Stomach (tissue), 19 donors: ENCODE measurements at places on chromosomes 7 and 10. TPM values are rescaled to one million over a fixed set of nuclear protein-coding genes. Genes with fewer than 3 reads are reported as not detected.

CDK14 gene
- 12.8 TPM for total RNA-seq

NCAPG2 gene
- total RNA-seq: 21.6 TPM

TUBAL3 gene
- total RNA-seq: not detected

- DNase-seq: no peak
Measured at GRCh38 chr7:143931739-143932138, 3.3 kb upstream of the OR2F2 start.

DNA sequence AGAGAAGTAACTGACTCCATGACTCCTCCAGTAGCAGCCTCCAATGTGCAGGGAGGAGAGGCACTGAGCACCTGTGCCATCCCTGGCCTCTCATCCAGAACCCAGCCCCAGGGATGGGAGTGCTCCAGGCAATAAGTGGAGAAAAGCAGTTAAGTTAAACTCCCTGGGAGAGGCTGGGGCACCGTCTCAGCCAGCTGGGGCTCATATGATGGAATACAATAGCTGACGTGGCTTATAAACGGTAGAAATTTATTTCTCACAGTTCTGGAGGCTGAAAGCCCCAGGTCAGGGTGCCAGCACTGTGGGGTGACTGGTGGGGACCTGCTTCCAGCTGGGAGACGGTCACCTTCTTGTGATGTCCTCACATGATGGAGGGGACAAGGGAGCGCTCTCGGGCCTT lies 94.7 kb downstream of the RAMP3 start:
- DNase-seq: no peak

- DNase-seq: no peak
Measured at GRCh38 chr7:30155481-30155880, 20.7 kb downstream of the MTURN start.

- DNase-seq: no peak
Measured at GRCh38 chr10:1601406-1601805, 135.9 kb downstream of the ADARB2 start.

DNA sequence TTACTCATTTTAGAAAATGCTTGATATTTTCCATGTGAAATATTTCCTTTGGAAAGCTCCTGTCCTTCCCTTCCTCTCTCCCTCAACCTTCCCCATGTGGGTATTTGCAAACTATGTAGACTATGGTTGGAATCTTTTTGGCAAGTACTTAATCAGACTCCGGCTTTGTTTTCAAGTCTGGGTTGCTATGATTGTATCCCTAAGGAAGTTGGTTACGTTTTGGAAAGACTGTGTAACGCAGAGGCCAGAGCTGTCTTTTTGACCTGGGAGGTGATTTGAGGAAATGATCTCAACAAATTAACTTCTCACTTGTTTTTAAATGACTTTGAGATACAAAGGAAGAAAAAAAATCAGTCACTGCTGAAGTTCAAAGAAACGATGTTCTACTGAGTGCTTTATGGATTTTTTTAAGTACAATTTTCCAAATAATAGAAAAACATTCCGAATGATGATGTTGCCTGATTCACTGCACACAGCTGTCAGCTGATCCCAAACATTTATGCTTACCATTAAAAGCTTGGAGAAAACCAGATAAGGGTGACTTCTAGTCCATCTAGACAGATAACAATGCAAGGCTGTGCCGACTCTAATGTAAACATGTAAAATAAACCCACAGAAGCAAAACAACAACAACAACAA lies 145.5 kb upstream of the CELF2 start:
- DNase-seq: peak; percentile 83

DNA sequence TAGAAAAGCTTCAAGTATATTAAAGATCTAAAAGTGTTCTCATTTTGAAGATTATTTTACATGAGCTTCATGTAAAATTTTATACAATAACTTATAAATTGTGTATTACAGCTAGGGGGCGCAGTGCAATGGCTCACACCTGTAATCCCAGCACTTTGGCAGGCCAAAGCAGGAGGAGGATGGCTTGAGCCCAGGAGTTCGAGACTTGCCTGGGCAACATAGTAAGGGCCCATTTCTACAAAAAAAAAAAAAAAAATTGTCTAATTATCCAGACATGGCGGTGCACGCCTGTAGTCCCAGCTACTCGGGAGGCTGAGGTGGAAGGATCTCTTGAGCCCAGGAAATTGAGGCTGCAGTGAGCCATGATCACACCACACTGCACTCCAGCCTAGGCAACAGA lies 16.6 kb downstream of the ACBD5 start:
- peak; percentile 60 for DNase-seq

DNA sequence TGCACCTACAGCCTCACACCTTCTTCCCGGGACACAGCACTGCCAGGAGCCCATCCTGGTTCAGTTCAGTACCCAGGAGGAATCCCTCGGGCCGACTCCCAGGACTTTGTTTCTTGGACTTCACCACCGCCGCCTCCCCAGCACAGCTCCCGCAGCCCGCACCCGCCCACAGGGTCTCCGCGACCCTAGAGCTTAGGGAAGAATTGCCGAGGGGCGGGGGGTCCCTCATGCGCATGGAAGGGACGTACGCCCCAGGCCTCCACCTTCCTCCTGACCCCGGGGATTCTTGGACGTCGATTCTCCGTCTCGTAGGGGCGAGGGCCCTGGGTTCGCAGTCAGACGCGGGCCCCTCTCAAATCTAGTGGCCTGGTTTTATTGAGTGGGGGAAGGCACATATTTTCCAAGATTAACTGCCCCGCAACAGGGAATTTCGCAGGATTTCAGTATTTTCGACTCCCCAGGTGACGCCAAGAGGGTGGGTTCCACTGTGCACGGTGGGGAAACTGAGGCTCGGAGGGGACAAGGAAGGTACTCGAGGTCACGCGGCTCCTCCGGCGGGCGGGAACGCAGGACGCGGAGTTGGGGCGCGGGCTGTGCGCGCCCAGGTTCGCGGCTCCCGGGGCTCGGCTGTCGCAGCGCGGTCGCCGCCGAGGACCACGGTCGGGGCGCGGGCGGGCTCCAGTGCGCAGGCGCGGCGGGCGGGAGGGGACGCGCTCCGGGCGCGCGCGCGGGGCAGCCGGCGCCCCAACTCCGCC lies at the start of gene ADCY1:
Gene ADCY1, plus strand, starts transcription at position 708 of the 755 bp plus-strand sequence. CDS start 176 bp downstream, outside the sequence.
- no peak for DNase-seq
